Activated T-helper 2 cell treated with anti-CD3 and anti-CD28 coated beads, Interferon-gamma antibody, Interleukin-2, Interleukin-4, amounts not matched to agents 10 μg/mL and 5 μg/mL and 100 μg/mL, durations not matched to agents 14 hours and 24 hours and 36 hours (primary cell): ENCODE measurements at places on chromosomes 13 and 19. TPM values are rescaled to one million over a fixed set of nuclear protein-coding genes. Genes with fewer than 3 reads are reported as not detected.

GRCh38 chr19:9308091-9308770 lies 1.4 kb downstream of the ZNF699 start:
- DNase-seq, result no peak

DNA sequence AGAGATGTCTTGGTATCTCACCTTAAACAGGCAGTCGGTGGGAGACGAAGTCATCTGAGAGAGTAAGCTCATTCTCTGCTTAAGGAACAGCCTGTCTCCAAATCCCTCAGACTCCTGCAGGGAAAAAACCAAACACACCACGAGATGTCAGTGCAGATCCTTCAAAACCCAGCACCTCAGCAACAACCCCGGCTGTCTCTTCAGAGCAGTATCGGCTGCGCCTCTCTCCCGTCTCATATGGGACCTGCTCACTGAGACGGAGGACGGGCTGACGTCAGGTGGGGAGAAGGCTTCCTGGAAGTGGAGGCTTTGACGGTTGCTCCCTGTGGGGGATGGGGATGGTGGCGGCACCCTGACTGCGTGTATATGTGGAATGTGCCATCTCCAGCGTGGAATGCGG lies 43.6 kb downstream of the ANKRD27 start:
- DNase-seq, result no peak

Gene ADGRE1
- total RNA-seq, result 1.4 and 2.1 TPM in 2 replicates

- DNase-seq, result no peak
These were observed 486.8 kb downstream of the KLF12 start for GRCh38 chr13:73647417-73647816.

DNA sequence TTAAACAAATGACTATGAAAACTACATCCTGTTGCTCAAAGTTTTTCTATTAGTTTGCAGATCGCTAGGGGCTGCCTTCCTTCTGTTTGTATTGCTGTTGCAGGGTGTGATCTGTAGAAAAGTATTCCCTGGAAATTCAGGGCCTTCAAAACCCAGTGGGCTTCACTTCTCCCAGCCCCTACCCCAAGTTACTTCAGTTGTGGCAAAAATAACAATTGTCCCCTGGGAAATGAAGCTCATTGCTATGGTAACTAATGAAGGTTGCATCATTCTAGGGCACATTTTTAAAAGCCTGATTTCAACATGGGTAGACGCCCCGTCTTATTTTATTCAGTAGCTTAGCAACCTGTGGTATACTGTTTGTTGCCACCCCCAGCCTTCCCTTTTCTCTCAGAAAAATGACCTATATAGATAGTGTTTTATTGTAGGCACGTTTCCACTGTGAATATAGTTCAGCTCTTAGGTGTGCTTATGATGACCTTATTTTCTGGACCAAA lies 60.9 kb downstream of the WDFY2 start:
- DNase-seq, result no peak

GRCh38 chr13:73940098-73940497 lies 194.1 kb downstream of the KLF12 start:
- no peak for DNase-seq

- DNase-seq, result no peak
These were observed 32.8 kb downstream of the ZSWIM9 start for GRCh38 chr19:48203222-48203793.

DNA sequence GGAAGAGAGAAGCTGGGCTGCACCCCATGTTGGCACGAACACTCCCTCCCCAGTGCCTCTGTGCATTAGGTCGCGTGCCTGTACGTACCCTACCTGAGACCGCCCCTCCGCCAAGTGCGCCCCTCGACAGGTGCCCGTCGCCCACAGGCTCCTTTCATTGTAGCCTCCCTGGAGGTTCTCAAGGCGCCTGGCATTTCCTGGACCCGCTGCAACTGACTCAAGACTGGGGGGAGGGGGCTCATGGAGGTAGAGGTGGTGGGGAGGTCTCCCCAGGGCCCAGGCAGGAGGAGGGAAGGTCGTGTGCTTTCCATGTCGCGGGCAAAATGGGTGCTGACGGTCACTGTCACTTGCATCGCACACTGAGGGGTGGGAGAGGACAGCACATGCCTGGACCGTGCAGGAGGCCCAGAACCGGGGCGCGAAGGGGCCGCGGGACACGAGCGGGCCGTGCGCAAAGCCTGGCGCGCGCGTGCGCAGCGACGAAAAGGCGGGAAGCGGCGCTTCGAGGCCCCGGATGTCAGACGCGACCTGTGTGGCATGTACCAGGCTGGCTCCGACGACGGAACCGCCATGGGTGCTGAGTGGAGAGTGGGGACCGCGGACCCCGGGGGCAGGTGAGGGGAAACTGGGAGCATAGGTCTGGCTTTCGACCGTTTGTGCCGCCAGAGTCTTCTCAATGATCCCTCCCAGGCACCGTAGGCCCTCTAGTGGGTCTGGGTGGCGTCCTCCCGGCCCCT lies 16.5 kb downstream of the NFIX start:
- DNase-seq, result no peak

Gene ONECUT3
- total RNA-seq, result not detected in 2 replicates

DNA sequence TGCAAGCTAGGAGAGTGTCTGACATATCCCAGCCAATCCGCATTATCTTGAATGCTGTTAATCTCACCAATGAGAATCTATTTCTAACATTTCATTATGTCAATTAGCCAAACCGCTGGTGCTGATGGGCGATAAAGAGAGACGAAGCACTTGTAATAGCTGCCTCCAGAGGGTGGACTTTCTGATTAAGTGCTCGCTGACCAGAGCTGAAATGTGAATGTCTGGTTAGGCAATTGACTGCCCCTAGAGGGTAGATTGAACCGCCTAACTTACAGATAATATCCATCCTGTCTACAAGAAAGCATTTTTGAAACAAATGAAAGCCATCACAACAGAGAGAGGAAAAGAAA lies 552 bp upstream of the GRWD1 start:
- DNase-seq, result no peak
